NCI-H748 treated with DMSO at 0.1 percent for 48 hours (cell line): ENCODE measurements at places on chromosomes 11 and 22.

GRCh38 chr11:8721609-8722500 lies 39.3 kb downstream of the RPL27A start:
- DNase-seq, result no peak

DNA sequence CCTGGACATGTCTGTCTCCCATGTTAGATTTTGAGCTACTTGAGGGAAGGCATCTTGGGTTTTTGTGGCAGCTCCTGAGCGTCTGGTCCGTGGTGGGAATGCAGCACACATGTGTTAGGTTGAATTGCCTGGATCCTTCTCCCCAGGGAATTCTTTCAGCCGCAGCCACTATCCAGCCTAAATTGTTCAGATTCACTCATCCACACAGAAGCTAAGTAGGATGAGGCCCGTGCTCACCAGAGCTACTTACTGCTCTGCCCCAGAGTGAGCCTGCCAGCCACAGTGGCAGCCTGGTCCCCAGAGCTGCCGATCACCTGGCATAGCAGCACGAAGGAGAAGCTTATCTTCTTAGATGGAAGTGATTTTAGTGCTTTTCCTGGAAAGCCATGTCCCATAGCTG lies 34.4 kb upstream of the SORL1-AS1 start:
- no peak for DNase-seq

- no peak for DNase-seq
Observed at GRCh38 chr11:5923794-5924193, 18.3 kb upstream of the OR56A3 start.

DNA sequence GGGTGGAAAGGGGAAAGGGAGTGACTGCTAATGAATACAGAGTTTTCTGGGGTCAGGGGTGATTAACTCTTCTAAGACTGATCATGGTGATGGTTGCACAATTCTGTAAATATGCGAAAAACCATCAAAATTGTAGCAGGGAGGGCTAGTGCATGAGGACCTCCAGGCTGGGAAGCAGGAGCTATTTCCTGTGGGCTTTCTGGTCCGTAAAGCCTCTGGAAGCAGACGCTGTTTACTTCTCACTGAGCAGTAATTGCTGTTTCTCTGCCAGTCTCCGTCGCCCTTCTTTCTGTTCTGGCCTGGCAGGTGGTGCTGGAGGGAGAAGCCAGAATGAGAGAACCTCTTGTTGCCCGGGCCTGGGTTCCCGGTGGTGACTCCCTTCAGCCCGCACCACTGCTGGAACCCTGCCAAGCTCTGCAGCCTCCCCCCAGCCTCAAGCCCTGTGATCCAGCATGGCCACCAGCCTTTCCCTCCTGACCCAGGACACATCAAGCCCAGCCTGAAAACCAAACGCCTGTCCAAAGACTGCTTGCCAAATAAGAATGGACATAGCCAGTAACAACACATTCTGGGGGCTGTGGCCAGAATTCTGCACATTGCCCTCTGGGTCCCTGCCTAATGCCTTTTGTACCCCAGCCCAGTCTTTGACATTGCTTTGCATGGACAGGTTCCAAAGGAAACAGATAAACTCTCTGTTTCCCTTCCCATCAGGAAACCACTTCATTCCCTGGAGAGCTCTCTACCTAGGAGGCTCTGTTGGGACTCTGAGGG lies 201.0 kb upstream of the NAV2 start:
- DNase-seq, result peak; percentile 39

- DNase-seq, result no peak
Observed at GRCh38 chr11:7582338-7582985, 68.7 kb downstream of the PPFIBP2 start.

DNA sequence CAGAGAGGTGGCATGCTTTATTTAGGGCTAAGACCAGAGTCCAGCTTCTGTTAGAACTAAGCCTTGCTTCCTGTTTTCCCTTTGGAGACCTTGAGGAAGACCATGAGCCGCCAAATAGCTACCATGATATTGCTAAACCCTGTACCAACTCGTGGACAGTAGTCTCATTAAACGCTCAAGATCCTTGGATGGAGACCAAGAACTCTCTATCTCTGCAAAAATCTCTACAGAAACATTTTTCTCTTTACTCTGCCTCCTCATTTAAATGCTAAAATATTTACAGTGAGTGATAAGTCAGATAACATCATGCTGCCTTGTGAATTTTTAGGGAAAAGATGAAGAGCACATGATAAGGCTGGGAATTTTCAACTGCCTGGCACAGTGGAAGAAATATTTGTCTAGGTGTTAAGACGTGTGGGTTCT lies 197.8 kb downstream of the MAML2 start:
- no peak for DNase-seq

- no peak for DNase-seq
Observed at GRCh38 chr11:39205236-39205995, 2254.0 kb downstream of the LRRC4C start.

GRCh38 chr11:24496736-24497725 lies at the start of gene LUZP2:
LUZP2 (plus strand) TSS chr11:24497053.
- peak; percentile 21 for DNase-seq

DNA sequence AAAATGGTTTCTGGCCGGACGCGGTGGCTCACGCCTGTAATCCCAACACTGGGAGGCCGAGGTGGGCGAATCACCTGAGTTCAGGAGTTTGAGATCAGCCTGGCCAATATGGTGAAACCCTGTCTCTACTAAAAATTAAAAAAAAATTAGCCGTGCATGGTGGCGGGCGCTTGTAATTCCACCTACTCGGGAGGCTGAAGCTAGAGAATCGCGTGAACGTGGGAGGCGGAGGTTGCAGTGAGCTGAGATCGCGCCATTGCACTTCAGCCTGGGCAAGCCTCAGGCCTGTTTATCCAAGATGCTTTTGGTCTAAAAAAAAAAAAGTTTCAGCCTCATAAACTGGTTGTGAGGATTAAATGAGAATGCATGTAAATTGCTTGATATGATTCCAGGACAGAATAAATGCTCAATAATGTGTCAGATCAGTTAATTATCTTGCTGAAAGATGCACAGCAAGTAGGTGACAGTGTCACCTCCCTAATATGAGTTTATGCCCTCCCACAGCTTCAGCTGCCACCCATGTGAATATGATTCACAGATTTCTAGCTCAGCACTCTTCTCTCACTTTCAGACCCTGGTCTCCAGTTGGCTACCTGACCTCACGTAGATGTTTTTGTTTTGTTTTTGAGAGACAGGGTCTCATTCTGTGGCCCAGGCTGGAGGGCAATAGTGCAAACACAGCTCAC lies 1.1 kb upstream of the ALG8 start:
- DNase-seq, result no peak

GRCh38 chr11:125180413-125181305 lies 16.1 kb downstream of the PKNOX2 start:
- no peak for DNase-seq

GRCh38 chr11:130118165-130118564 lies 41.4 kb upstream of the ST14 start:
- no peak for DNase-seq

GRCh38 chr11:2940921-2941821 lies 12.0 kb upstream of the PHLDA2 start:
- DNase-seq, result no peak
